NCI-H1092 treated with DMSO at 0.1 percent for 48 hours (cell line): ENCODE measurements at places on chromosomes 16 and 17.

GRCh38 chr17:64694207-64694606 is 32.1 kb upstream of the SMURF2 start:
- DNase-seq = no peak

- DNase-seq = no peak
Measured at GRCh38 chr16:17002565-17002964, 468.2 kb downstream of the XYLT1 start.

GRCh38 chr16:51035110-51035498 is 116.0 kb downstream of the SALL1 start:
- DNase-seq = no peak

GRCh38 chr17:45276031-45276430 is 14.1 kb upstream of the SPATA32 start:
- no peak for DNase-seq

DNA sequence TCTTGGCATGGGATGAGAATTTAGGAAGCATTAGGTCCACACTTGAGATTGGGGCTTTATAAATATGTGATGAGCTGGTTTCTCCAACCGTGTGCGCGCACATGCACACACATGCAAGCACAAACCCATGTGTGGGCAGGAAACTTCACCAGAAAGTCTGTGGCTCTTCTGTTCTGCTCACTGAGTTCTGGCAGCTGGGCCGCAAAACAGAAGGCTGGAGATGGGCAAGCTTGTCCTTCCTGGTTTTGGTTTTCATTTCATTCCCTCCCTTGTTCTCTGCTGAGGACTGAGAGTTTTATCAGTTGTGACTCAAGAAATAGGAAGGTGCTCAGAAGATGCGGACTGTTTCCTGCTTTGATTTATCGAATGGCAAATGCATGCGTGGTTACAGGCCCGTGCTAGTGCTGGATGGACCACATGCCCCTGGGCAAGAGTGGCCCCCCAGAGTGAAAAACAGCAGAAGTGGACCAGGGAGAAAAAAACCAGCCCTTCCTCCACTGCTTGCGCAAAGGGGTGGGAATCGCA is 14.1 kb downstream of the MAP3K14 start:
- DNase-seq = no peak

- no peak for DNase-seq
Measured at GRCh38 chr16:66935314-66936011, at the start of gene CES2. Gene CES2, plus strand, starts transcription at chr16:66935516. Its CDS starts 120 bp downstream, at chr16:66935636.

DNA sequence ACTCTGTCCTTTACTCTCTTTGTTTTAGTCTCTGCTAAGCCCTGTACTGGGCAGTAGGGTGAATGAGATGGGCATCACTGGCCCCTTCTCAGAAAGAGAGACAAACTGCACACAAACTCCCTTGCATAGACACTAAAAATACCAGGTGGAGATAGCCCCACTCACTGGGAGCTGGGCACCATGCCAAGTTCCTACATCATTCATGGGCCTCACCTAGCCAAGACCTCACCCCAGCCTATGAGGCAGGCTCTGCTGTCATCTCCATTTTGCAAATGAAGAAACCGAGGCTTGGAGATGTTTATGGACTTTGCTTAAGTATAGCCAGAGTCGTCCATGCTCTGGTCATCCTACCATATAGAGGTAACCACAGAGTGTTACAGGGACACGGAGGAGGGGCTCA is 499.8 kb upstream of the CDH11 start:
- DNase-seq = no peak

DNA sequence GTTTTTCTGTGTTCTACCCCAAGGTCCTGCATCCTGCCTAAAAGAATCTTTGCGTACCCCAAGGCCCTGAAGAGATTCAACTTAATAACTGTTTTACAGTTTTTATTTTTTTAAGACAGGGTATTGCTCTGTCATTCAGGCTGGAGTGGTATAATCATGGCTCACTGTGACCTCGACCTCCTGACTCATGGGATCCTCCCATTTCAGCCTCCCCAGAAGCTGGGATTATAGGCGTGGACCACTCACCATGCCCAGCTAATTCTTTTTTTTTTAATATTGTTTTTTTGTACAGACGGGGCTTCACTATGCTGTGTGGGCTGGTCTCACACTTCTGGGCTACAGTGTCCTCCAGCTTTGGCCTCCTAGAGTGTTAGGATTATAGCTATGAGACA is 9.3 kb upstream of the FAAP100 start:
- no peak for DNase-seq

- peak; percentile 59 for DNase-seq
Measured at GRCh38 chr16:89924297-89924924, 1.3 kb downstream of the TUBB3 start.

DNA sequence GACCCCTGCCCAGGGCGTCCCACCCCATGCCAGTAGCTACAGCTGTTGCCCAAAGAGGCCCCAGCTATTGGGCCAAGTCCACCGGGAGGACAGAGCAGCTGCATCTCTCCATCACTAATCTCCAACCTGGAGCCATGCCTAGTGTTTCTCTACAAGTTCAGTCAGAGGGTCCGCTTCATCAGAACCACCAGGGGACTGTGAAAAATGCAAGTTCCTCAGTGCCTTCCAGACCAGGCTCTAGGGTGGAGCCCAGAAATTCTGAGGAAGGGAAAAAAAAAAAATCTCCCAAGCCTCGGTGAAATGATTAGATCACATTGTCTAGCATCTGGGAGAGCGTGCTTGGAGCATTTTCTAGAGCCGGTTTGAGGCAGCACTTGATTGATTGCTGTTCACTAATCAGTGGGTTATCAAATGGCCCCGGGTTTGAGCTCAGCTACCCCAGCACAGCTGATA is 22.4 kb upstream of the HERPUD1 start:
- no peak for DNase-seq

GRCh38 chr17:33040461-33040860 is 48.8 kb downstream of the SPACA3 start:
- DNase-seq = no peak
